IMR-90 (cell line): ENCODE measurements at places on chromosomes 2 and 18.

DNA sequence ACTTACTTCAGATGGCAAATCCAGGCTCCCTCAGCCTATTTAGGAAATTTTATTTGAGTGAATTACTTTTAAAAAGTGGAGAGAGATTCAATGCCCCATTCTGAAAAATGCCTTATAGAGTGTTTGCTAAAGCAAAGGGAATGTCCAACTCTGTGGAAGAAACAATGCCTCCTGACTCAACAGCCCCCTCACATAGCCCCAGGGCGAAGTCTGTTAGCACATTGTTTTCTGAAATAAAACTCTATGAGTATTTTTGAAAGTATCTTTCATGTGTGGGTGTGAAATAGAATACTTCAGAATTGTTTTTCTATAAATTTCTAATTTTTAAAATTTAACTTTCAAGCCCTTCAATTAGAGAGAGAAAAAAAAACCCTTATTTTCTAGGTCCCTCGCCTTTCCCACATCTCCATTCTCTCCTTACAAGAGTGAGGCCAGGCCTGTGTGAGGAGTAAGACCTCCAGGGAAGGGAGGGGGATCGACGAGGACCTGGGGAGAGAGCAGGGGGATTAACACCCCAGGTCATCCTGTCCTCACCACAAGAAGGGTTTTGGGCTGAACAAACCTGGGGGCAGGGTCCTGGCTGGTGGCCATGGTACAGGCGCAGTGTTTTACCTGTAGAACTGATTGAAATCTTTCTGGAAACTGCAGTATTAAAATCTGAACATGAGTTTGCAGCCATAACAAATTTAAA, 141.4 kb downstream of the SNTG2 start:
- peak; percentile 25 for DNase-seq
- H3K27me3 ChIP-seq: no peaks in the 10 kb centered on the region
- no peak overlapping the region for H3K4me3 ChIP-seq
- no peak overlapping the region for H3K27ac ChIP-seq

DNA sequence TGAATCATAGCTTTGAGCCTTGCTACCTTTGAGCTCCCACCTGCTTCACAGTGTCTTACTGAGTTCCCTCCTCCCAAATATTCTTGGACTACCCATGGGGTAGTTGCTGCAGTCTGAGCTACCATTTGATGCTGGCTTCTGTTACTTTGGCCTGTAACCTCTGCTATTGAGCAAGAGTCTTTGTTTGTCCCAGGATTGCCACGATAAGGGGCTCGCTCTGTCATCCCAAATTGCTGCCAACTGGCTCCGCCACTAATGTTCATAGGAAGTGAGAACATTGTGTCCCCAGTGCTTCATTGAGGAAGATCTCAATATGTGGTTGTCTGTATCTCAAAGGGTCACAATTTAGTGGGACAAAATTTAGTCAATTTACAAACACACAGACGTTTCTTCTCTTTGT, 103.8 kb downstream of the TRIM43 start:
- no peak for DNase-seq
- H3K27me3 ChIP-seq: peaks cover 25% of the 10 kb centered on the region
- no peak overlapping the region for H3K4me3 ChIP-seq
- no peaks in the 10 kb centered on the region for H3K36me3 ChIP-seq
- H3K27ac ChIP-seq: no peak overlapping the region
- no peaks in the 10 kb centered on the region for H3K4me1 ChIP-seq

DNA sequence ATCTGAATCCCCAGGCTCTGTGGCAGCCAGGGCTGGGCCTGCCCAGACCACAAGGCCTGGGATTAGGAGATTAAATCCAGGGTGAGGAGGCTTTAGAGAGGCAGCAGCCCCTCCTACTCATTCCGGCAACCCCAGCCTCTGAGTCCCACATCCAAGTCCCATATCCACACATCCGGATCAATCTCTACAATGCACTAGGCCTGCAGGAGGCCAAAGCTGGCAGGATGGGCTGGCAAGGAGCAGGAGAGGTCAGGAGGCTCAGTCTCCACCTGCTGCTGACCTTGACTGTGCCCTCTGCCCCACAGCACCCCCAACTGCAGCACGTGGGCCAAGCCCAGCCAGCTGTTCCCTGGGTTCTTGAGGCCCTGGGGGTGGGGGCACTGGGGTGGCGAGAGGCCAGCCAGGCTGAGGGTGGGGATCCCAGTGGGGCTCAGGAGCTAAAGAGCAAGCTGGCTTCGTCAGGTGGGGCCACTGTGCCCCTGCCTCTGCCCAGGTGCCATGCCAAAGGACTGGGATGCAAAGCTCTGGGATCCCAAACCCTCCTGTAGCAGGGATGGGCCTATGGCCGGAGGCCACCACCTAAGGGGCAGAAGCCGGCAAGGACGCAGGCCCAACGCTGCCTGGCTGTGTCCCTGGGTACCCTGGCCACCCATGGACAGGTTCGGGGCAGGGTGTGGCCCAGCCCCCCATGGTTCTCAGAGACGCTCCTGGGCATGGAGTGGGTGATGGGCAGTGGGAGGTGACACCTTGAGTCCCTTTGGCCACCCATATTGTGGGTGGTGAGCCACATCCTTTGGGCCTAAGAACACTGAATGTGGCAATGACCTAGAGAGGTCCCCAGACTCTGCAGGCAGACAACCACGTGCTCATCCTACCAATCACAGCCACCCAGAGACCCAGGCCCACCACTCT, 3.2 kb downstream of the KIF1A start:
- H3K27me3 ChIP-seq: peaks cover 43% of the 10 kb centered on the region
- H3K4me3 ChIP-seq: no peak overlapping the region
- no peak for DNase-seq
- no peaks in the 10 kb centered on the region for H3K4me1 ChIP-seq
- no peak overlapping the region for H3K27ac ChIP-seq

- peaks cover 2% of the 10 kb centered on the region; the same call in 1 of the 2 replicates for H3K4me1 ChIP-seq
- no peak overlapping the region for H3K27ac ChIP-seq
- peaks cover 13% of the 10 kb centered on the region for H3K27me3 ChIP-seq
Observed at GRCh38 chr2:173353556-173353955, 1.1 kb upstream of the CDCA7 start.

DNA sequence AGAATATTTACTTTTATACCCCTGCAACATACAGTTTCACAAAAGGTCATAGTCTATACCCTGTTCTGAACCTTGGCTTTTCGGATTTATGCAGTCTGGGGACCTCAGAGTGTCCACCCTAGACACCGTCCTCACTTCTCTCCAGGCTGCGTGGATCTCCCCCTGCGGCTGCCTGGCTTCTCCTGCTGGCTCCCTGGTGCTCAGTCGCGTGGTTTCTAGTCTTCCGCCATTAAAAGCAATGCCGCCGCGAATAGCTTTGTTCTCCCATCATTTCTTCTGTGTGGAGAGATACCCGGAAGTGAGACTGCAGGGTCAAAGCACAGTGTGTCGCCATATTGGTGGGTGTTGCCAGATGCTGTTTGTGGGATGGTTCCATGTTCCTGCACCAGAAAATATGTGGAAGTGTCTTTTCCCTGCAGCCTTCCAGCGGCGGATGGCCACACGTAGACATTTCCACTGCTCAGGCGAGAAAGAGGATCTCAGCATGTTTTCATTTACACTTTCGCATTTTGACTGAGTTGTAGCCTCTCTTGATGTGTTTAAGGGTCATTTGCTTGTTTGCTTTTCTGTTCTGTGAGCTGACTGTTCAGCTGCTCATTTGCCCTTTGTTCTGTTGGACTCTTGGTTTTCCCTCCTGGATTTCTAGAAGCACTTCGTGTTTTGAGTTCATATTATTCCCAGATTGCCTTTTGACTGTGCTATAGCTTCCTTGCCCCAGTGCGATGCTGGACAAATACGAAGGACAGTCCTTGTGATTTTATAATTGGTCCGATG, 22.9 kb upstream of the ASB1 start:
- H3K36me3 ChIP-seq: peaks cover 8% of the 10 kb centered on the region; the same call in 1 of the 2 replicates
- H3K4me1 ChIP-seq: no peaks in the 10 kb centered on the region
- H3K4me3 ChIP-seq: no peak overlapping the region

DNA sequence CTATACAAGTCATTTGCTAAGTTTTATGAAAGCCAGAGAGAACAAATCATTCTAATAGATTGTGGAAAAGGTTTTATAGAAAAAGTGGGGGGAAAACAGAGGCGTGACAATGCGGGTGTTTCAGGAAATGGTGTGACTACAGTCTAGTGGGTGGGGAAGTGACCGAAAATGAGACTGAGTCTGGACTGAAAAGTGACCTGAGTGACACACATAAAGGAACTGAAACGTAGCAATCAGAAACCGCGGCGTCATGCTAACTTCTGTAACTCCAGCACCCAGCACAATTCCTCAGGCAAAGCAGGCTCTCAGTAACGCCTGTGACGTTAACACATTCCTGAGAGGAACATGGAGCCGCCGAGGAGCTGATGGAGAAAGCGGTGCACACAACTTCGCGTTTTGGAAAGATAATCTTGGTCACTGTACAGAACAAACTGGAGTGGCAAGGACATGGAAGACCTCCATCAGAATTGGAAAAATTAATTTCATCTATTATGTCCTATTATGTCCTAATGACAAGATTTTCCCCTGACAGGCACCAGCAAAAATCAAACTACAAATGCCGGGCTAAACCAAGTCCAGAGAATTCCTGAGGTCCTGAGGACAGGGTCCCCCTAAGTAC, 1.4 kb upstream of the CD226 start:
- H3K4me1 ChIP-seq: peaks cover 8% of the 10 kb centered on the region
- DNase-seq: peak; percentile 57
- no peak overlapping the region for H3K4me3 ChIP-seq
- H3K27ac ChIP-seq: no peak overlapping the region
- no peaks in the 10 kb centered on the region for H3K27me3 ChIP-seq
- H3K36me3 ChIP-seq: no peaks in the 10 kb centered on the region

- H3K4me3 ChIP-seq: no peak overlapping the region
- no peak overlapping the region for H3K27ac ChIP-seq
- H3K27me3 ChIP-seq: no peaks in the 10 kb centered on the region
- no peaks in the 10 kb centered on the region for H3K36me3 ChIP-seq
Observed at GRCh38 chr18:26190506-26190905, 35.7 kb upstream of the TAF4B start.

GRCh38 chr2:83578405-83578804, 880.7 kb downstream of the SUCLG1 start:
- DNase-seq: no peak
- no peaks in the 10 kb centered on the region for H3K27me3 ChIP-seq
- H3K36me3 ChIP-seq: no peaks in the 10 kb centered on the region
- H3K4me1 ChIP-seq: no peaks in the 10 kb centered on the region

GRCh38 chr18:3660739-3661515, 211.0 kb downstream of the TGIF1 start:
- no peaks in the 10 kb centered on the region for H3K27me3 ChIP-seq
- H3K4me1 ChIP-seq: peaks cover 4% of the 10 kb centered on the region
- no peaks in the 10 kb centered on the region for H3K36me3 ChIP-seq
- no peak for DNase-seq

- no peak overlapping the region for H3K27ac ChIP-seq
- no peaks in the 10 kb centered on the region for H3K4me1 ChIP-seq
- H3K36me3 ChIP-seq: no peaks in the 10 kb centered on the region
- no peak for DNase-seq
- H3K27me3 ChIP-seq: no peaks in the 10 kb centered on the region
- no peak overlapping the region for H3K4me3 ChIP-seq
Observed at GRCh38 chr2:187971893-187972292, 319.8 kb upstream of the GULP1 start.

GRCh38 chr2:65142515-65142914, 12.6 kb upstream of the RAB1A start:
- H3K36me3 ChIP-seq: no peaks in the 10 kb centered on the region
- H3K27me3 ChIP-seq: peaks cover 3% of the 10 kb centered on the region; the same call in 1 of the 2 replicates
- DNase-seq: no peak
- no peak overlapping the region for H3K4me3 ChIP-seq

DNA sequence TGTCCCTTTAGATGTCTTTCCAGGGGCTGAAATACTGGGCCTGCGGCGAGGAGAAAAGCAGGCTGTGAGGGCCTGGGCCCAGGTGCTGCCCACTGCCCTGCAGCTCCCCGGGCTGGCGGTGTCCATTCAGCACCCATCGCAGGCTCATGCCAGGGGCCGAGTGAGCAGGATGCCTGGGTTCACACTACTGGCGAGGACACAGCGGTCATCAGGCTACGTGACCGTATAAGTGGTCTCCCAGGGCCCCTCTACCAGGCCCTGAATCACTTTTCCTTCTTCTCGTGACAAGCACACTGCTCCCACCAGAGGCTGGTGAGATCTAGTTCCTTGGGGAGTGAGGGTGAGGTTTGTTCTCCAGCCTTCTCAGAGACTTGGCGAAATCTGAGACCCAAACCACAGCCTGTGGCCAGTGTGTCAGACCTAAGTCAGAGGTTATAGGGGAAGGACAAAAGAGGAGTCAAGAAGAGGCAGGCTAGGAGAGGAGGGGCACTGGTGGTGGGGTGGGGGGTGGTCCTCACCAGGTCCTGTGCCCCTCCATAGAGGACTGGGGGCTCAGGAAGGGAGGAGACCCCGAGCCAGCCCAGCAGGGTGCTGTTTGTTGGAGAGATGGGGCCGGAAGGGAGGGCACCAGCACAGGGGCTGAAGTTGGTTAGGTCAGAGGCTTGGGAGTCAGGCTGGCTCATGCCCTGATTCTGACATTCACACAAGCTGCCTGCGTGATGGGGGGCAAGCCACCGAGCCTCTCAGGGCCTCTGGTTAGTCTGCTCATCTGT, 6.6 kb upstream of the SEMA4C start:
- no peaks in the 10 kb centered on the region for H3K36me3 ChIP-seq
- H3K4me1 ChIP-seq: peaks cover 9% of the 10 kb centered on the region
- peaks cover 5% of the 10 kb centered on the region; the same call in 1 of the 2 replicates for H3K27me3 ChIP-seq
- H3K27ac ChIP-seq: no peak overlapping the region
- DNase-seq: peak; percentile 62
- H3K4me3 ChIP-seq: no peak overlapping the region

DNA sequence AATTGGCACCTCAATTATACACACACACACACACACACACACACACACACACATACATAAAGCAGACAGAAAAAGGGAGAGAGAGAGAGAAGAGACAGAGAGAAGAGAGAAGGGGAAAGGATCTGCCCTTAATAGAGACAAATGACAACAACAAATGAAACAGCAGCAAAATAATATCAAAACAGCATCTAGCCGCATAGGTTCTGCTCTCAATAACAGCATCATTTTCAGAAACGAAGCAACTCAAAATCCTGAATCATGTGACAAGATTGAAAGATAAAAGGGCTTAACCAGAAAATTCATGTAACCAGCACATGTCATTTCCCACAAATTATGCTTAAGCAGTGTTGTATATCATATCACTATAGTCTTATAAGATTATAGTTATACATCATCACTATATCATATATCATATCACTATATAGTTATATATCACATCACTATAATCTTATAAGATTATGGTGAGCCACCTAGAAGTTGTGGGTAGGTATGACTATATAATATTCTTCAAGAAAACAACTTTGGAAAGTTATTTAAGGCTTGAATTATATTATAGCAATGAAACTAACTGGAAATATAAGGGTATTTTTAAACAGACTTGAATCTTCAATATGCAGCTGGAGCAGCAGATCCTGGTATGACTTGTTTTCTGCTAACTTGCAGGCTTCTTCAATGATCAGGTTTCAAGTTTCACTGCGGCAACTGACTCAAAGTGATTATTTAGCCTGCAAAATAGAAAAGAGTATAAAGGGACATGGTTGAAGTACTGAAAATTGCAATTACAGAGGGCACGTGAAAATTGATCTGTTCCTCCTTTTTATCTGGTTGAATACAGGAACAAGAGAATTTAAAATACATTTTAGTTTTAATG, 16.1 kb upstream of the VPS54 start:
- H3K4me3 ChIP-seq: no peak overlapping the region
- H3K4me1 ChIP-seq: no peaks in the 10 kb centered on the region; the same call in 1 of the 2 replicates
- peak; percentile 72 for DNase-seq
- H3K36me3 ChIP-seq: no peaks in the 10 kb centered on the region
- peaks cover 2% of the 10 kb centered on the region; the same call in 1 of the 2 replicates for H3K27me3 ChIP-seq
